Activated T-cell treated with anti-CD3 and anti-CD28 coated beads for 1 hour (primary cell): ENCODE measurements at places on chromosomes 12 and 14.

- no peak for DNase-seq
Observed at GRCh38 chr14:106848330-106849121, 1322.1 kb downstream of the TMEM121 start.

GRCh38 chr12:94289461-94290312, 141.3 kb downstream of the PLXNC1 start:
- no peak for DNase-seq

DNA sequence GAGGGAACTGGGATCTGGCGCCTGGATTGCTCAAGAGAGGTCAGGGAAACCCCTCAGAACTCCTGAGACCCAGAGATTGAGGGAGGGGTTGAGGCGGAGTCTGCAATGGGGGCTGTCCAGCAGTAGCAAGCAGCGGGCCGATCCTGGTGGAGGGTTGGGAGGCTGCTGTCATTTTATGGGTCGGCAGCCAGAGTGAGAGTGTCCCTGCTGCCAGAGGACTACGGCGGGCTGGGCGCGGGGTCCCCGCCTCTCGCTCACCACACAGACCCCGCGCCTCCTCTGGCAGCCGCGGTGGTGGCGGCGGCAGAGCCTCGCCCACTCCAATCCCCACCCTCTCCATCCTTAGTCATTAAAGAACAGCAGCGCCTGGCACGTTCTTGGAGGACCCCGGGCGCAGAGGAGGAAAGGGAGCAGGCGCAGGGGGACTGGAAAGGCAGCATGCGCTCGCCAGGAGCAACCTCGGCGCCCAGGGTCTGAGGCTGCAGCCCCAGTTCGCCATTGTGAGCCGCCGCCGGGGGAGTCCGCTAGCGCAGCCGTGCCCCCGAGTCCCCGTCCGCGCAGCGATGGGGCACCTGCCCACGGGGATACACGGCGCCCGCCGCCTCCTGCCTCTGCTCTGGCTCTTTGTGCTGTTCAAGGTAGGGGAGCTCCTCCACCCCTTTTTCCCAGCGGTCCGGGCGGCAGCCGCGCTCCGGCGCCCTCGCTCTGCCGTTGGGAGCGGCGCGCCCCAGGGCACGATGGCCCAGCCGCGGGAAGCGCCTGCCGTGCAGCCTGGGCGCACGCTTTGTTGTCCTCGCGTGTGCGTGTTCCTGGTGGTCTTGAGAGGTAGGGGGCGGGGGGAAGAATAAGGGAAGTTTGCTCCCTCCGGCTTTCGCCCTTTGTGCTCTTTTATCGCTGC, at the start of gene PTPRO:
TSS of gene PTPRO (plus strand) at position 345 of the 898 bp plus-strand sequence.
- DNase-seq, result no peak

- DNase-seq, result no peak
Observed at GRCh38 chr12:31205054-31205453, 120.9 kb downstream of the SINHCAF start.

DNA sequence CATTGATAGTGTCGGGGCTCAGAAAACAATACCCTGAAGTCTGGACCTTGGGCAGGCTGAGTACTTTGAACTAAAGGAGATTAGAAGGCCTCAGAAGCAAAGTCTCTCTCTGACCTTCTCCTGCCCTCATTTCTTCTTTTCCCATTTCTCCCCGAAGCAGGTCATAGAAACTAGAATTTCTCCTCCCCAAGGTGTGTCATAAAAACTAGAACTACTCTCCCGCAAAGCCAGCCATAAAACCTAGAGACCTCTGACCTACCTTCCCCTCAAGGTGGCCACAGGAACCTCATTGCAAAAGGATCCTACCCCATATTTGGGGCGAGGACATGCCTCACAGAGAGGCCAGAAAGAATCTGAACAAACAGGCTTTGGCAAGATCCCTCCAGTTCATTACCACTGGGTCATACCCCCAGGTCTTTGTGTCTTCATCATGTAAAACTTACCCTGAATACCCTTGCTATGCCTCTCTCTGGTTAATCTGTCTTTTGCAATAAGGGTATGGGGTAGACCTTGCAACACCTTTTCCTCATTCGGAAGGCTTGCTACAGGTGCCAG, 64.7 kb upstream of the ZFP36L1 start:
- DNase-seq, result no peak

DNA sequence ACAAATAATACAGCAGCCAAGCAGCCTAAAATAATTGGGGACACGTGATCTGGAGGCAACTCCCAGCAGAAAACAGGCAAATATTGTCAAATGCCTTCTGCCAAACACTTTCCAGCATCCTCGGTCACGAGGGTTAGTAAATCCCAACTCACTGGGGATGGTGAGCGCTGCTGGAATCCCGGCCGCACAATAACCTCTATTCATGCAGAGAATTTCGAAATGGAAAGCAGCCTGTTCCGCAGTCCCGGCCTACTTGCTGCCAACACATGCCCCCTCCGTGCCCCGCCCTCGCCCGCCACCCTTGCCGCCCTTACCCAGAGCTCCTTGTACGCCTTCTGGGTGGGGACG, 62.2 kb downstream of the RFX4 start:
- no peak for DNase-seq

DNA sequence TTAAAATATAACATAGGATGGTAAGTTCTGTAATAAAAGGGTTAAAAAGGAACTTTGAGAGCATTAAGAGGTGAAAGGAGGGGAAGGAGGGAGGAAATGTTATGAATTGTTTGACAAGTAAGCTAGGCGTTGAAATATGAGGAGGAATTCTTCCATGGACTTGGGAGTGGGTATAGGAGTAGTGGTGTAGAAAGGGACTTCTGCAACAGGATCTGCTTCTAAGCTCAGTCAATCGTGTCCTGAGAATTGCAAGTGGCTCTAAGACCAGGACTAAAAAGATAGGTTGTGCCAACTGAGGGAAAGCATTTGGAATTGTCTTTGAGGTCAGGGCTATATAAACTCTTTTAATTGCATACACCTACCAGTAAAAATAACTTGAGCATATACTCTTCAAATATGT, 74.1 kb upstream of the SLC38A2 start:
- DNase-seq, result no peak

GRCh38 chr14:94654071-94654861, 42.1 kb downstream of the SERPINA3 start:
- DNase-seq, result no peak

DNA sequence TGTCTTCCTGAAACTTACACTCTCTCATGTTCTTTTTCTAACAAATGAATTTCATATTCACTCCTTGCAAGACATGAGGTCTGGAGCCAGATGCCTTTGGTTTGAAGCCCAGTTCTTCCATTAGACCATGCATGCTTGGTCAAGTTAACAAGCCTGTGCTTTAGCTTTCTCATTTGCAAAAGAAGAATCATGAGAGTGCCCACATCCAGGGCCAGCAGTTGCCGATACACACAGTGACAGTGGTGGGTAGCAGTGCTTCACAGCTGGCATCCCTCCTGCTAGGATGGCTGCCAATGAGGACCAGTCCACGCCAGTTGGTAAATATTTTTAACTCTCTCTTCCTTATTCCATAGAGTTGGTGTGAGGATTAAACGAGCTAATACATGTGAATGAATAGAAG, 163.1 kb downstream of the PHLDA1 start:
- DNase-seq, result no peak

GRCh38 chr14:75123991-75124390, 2.9 kb downstream of the NEK9 start:
- no peak for DNase-seq

GRCh38 chr12:28537474-28537873, 347.2 kb downstream of the CCDC91 start:
- DNase-seq, result no peak

DNA sequence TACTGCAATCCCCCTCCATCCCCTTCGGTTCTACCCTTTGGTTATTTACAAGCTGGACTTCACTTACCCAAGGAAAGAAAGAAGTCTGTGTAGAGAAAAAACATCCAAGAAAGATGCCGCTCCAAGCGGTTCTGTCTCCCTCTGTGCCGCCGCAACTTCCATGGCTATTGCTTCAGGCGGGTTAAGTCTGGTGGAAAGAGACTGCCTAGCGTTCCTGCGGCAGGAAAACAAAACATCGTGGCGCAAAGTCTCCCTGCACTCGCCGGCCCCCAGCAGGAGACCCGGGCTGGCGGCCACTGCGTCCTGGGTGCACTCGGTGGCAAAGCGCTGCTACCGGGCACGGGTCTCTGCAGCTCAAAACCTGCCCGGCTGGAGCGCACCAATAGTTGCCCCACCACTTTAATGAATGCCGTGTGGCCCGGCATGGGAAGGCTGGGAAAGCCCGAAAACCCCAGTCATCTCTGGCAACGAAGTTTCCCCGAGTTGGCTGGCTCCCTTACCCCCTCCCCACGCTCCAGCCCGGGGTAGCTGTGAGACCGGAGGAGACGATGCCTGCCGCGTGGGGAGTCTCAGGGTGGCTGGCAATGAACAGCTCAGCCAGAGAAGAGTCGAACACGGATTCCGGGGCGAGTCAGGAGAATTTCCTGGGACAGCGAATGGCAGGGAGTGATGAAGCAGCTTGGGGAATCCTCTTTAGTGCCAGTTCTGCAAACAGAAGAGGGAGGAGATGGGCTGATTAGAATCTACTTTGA, 3.5 kb upstream of the KCNK10 start:
- DNase-seq, result no peak

GRCh38 chr12:90519285-90519684, 435.7 kb downstream of the CCER1 start:
- DNase-seq, result no peak

DNA sequence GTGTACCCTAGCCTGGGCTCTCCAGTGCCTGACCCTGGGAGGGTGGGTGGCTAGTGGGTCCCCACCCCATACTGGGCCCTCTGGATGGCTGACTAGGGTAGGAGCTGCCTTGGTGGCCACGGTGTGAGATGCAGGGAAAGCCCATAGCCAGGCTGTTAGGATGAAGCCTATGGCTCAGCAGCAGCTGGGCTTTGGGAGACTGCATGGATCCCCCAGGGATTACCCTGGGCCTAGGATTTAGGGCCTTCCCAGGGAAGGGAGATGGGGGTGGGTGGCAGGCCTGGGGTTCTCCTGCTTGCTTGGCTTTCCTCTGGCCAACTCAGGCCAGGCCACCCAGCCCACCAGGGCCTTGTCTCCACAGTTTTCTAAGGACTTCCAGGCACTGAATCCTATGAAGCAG, 6.3 kb downstream of the GSTZ1 start:
- no peak for DNase-seq

DNA sequence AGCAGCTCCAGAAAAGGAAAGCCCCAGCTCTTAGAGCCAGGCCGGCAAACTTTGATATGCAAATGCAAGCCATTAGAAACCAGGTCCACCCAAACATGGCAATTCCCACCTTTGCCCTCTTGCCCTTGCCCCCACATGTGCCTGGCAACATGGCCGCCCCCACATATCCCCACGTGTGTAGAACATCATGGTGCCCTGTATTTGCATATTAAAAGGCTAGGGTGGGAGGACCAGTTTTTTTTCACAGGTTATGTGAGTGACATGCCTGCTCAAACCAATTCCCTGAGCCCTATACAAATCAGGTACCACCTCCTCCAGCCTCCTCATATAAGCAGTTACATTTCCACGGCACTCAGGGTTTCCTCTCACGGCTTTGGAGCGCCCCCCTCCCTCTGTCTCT, 6.1 kb upstream of the ALDH1L2 start:
- DNase-seq, result no peak

GRCh38 chr12:90945070-90945649, 9.8 kb downstream of the CCER1 start:
- no peak for DNase-seq

DNA sequence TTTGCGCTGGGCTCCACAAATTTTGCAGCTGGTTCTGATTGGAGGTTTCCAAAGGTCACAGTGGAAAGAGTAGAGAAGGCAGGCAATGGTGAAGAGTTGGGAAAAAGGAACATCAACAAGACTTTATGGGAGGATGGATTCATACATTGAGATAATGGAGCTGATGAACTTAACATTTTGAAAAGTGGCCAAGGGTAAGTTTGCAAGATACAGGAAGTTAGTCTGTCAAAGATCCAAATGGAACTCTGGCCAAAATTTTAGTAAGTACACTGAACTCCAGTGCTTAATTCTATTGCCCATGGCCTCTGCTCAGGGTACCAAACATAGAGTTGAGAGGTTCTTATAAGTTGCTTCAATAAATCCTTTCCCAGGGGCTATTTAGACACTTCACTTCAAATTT, 15.6 kb downstream of the CCER1 start:
- no peak for DNase-seq

DNA sequence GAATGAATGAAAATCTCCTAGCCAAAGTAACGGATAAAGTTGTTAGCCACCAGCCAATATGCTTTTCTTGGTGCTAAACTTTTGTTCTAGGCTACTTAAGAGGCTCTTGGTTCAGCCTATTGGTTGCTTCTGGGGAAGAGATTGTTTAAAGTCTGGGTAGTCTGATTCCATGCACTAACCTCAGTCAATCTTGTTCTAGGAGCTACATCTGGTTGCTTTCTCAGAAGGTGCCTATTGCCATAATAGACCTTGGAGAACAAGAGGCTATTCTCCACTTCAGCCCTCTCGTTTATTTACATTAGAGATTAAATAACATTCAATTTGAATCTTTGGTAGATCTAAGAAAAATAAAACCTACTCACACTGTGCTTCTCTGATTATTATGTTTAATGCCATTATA, 40.8 kb upstream of the OTOGL start:
- DNase-seq, result no peak

- no peak for DNase-seq
Observed at GRCh38 chr12:34303091-34303870, 281.0 kb downstream of the ALG10 start.

GRCh38 chr14:104685216-104685997, 4.0 kb upstream of the INF2 start:
- DNase-seq, result no peak

GRCh38 chr14:105581551-105582341, 55.4 kb downstream of the TMEM121 start:
- DNase-seq, result no peak

GRCh38 chr14:102775855-102776760, 1.1 kb upstream of the TRAF3 start:
- DNase-seq, result no peak

- DNase-seq, result no peak
Observed at GRCh38 chr12:113075137-113075683, 18.7 kb downstream of the DTX1 start.

DNA sequence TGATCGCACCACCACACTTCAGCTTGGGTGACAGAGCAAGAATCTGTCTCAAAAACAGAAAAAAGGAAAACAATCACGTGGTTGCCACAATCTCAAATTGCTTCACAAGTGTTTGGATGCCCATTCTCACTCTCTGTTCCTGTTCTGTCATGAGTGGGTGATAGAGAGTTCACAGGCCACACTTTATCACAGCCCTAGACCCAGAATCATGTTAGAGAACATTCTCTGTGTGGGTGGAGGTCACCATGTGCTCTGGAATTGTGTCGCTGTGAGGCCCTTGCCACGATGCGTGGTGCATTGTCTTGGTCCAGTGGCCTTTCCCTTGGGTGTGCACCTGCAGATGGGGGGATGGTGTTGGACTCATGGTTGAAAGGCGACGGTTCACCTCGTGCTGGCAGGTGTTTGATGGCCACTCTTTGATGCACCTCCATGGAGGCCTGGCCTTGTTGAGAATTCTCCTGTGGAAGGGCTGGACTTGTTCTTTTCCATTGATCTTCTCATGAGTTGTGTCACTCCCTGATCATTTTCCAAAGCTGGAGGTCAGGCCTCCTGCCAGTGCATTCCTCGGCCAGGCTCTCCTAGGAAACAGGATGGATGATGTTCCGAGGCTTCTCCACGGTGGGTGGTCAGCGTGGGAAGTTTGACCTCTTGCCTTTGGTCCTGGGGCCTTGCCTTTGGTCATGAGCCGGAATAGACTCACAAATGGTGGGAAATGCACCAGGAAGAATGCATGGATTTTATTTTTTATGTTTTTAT, 91.9 kb downstream of the SLC24A4 start:
- no peak for DNase-seq
